Hepatic stellate cell (primary cell): ENCODE measurements at places on chromosomes 6 and 20.

- DNase-seq: peak; percentile 48
These were observed 29.1 kb upstream of the PKIG start for GRCh38 chr20:44552950-44553908.

- no peak for DNase-seq
These were observed 61.9 kb upstream of the CARMIL1 start for GRCh38 chr6:25217302-25217701.

DNA sequence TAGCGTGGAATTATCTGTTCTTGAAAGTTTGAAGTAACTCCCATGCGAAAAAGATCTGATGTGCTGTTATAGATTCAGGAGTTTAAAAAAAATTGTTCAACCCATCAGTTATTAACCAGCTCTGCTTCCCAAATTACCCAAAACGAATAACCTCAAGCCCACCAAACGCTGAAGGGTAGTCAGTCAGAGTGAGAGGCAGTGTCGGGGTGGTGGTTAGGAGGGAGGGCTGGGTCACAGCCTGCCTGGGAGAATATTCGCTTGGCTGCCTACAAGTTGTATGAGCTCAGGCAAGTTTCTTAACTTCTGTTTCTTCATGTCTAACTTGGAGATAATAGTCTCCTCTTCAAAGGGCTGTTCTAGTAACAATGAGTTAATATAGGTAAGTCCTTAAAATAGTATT is 114.6 kb downstream of the JPH2 start:
- no peak for DNase-seq

DNA sequence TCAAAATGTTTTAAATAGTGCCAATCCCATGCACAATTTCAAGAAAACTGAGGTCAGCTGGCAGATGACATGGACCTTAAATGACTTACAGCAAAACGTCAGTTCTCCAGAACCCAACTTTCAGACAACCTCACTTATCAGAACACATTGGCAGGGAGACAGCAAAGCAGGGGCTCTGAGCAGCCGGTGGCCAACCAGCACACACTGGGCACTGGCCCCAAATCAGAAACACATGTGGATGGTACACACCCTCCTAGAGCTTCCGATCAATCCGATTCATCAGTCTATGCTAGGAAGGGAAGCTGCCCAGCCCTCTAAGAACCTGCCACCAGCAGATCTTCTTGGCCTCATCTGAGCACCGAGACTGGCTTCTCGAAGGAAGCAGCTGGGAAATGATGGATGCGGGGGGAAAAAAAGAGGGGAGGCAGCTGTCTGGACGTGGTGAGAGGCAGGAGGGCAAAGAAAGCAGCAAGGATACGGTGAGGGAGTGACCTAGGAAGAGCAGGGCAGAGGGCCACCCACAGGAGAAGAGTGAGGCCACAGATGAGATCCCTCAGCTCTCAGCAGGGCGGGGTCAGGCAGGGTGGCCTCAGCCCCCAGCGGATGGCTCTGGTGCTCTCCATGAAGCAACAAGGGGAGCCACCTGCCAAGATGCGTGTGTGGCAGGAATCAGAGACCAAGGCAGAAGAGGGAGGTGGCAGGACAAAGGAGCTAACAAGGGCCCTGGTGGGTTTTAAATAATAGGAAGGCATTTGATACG is 32.9 kb downstream of the TAF4 start:
- no peak for DNase-seq

DNA sequence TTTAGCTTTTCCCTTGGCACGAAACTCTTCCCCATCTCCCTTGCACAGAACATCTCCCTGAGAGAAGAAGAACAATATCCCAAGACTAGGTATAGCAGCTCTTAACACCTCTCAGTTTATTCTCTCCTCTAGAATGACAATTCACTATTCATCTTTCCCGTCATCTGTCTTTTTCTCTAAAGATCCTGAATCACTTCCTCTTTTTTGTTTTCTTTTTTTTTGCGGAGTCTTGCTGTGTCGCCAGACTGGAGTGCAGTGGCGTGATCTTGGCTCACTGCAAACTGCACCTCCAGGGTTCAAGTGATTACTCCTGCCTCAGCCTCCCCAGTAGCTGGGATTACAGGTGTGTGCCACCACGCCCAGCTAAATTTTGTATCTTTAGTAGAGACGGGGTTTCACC is 574.4 kb upstream of the MAP3K7 start:
- DNase-seq: no peak

GRCh38 chr20:41111578-41111951 is 25.8 kb upstream of the PLCG1 start:
- DNase-seq: no peak

- DNase-seq: no peak
These were observed 1161.1 kb upstream of the CITED2 start for GRCh38 chr6:140535511-140535910.

DNA sequence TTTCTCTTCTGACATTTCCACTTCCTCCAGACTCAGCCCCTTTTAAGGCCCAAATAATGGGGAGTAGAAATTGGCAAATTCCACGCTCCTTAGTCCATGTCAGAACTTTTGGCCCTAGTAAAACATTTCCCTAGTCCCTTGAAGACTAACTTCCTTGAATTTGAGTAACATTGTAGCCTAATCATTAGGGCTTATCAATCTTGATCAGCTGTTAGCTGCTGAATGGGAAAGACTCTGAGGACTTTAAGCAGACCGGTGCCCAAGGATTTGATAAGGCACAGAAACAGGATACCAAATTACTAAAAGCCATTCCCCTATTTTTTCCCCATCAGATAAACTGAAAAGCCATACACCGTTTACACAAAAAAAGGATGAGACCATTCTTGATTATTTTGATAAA is 37.0 kb upstream of the ECI2 start:
- no peak for DNase-seq
